ENCODE measurements at places on chromosomes 3 and 15.
A peak's percentile ranks its signal among the peaks of the same experiment; 100 is the strongest.

- no peak for DNase-seq
Measured at GRCh38 chr3:136545664-136546268, 206.4 kb downstream of the STAG1 start.

DNA sequence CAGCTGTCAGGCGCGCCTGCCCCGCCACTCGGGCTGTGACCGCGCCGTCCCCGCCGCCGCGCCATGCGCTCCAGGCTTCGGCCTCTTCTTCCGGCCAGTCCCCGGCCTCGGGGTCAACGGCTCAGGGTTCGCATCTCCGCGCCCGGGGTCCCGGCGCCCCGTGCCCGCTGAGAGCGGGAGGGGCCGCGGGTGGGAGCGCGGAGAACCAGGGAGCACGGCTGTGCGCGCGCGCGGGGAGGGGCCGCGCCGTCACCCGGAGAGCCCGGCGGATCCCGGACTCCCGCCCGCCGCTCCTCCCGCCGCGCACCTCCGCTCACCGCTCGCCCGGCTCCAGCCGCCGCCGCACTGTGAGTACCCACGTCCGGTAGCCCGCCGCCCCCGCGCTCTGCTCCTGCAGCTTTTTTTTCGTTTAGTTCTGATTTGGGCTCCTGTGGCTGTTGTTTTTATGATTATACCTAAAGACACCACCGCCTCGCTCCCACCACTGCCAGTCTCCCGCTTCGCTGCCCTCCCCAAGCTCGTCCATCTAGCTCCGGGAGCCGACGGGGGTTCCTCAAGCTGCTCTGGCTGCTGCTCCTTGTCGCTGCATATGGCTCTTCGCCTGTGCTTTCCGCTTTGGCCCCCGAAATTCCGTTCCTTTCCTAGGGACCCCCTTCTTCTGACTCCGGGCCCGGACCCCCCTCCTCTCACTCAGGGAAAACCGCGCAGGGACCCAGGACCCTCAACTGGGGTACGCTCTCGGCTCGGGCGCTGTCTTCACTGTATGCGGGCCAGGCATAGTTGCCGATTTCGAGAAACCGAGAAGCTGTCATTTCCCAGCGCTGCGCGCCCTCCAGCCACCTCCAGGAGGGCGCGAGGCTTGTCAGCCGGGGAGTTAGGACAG is 1.8 kb upstream of the SKOR1 start:
- DNase-seq, result peak; percentile 6

DNA sequence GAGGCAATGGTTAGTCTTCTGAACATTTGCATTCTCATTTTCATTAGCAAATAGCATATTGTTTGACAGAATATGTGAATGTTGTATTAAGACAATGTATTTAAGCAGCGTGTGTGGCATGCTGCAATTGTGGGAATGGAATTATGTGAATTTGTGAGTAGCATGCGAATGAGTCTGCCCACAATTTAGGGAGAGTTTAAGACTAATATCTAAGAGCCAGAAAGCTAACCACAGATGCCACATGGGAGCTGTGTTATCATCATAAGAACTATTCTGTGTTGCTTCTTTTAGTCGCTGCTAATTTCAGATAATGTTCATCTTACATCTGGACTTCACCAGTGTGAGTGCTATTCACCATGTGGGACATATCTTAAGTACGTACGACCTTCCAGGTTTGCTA is 494.5 kb downstream of the RBMS3 start:
- no peak for DNase-seq

GRCh38 chr3:174639406-174639805 is 219.7 kb upstream of the NAALADL2 start:
- no peak for DNase-seq

DNA sequence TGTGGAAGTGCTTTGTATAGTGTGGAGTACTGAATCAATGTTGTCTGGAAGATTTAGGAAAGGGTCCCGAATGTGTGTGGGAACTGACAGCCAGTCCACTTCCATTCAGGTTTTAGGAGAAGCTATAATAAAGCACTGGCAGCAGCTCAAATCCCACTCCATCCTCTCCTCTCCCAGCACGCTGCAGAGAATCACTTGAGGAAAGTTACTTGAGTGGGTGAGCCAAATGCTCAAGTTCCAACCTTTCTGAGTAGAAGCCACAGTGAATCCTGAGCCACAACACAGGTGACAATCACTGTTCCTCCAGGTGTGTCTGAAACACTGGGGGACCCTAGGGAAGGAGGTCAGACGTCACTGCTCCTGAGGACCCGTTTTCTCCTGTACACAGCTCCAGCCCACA is 106.5 kb downstream of the TIGIT start:
- DNase-seq, result no peak

DNA sequence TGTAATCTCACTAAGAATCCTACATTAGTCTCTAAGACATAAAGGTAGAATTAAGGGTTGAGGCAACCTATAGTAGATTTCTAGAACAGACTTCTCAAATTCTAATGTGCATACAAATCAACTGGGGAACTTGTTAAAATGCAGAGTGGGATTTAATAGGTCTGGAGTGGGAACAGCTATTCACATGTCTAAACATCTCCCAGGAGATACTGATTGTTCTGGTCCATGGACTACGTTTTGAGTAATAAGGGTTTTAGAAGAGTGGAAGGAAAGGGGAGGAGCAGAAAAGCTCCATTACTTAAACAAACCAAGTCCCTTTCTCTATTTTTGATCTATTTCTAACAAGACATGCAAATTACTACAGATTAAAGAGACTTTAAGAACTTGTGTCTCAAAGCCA is 524.8 kb downstream of the TUSC7 start:
- no peak for DNase-seq

GRCh38 chr3:135068011-135068410 is 273.0 kb downstream of the EPHB1 start:
- no peak for DNase-seq

GRCh38 chr3:126518779-126519177 is 1.2 kb upstream of the UROC1 start:
- DNase-seq, result no peak

Measured in NCI-H748 treated with DMSO at 0.1 percent for 48 hours (cell line).